PC-3 (cell line): ENCODE measurements at places on chromosomes 7 and 10. TPM values are rescaled to one million over a fixed set of nuclear protein-coding genes. Genes with fewer than 3 reads are reported as not detected.
A peak's percentile ranks its signal among the peaks of the same experiment; 100 is the strongest.

- DNase-seq = no peak
Observed at GRCh38 chr10:6164271-6165095, 38.2 kb upstream of the PFKFB3 start.

- no peak for DNase-seq
Observed at GRCh38 chr10:64039198-64039597, 518.0 kb downstream of the REEP3 start.

DNA sequence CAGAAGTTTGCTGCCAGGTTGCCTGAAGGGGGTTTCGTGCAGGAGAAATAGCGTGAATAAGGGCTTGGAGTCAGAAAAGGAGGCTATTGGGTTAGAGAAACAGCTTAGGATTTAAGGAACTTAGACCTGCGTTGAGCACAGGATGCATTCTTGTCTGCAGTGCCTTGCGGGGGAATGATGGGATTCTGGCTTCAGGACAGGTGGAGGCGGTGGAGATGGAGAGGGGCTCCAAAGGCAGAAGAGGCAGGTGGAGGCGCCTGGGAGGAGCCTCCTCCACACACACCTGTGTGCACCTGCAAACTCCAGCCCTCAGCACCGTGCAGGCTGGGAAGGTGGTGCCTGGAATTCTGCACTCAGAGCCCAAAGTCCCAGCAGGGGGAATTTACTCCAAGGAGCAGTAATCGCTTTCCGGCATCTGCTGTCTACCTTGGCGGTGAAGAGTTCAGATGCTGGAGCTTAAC lies 1.8 kb downstream of the CLIP2 start:
- no peak for DNase-seq

DNA sequence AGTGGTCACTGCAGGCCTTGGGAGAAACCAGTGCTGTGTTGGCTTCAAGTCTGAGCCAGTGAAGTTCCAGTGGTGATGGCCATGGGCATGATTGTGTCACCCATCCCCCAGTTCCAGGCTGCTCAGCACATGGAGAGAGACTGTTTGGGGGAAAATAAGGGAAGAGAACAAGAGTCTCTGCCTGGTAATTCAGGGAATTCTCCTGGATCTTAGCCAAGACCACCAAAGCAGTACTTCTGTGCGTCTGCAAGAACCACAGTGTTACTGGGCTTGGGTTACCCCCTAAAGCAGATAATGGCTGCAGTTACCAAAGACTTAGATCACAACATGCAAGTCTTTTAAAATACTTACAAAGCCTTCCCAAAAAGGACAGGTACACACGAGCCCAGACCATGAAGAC lies 225.0 kb upstream of the SEMA3C start:
- no peak for DNase-seq

- DNase-seq = no peak
Observed at GRCh38 chr7:112176241-112176640, 30.0 kb downstream of the DOCK4 start.

DNA sequence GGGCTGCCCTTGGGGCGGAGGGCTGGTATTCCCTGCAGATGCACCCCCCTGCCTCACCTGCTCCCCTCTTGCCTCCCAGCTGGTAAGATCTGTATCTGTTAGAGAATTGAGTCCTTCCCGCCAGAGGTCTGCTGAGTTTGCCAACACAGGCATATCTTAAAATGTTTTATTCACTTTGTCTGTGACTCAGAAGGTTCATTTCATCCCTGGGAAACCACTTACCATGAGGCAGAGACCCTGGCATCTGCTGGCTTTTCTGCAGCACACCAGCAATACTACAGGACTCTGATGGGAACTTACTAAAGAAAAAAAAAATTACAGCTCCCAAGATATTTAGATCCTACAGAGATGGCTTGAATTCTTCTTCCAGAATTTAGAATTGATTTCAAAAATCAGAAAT lies 131.3 kb downstream of the PLPP4 start:
- DNase-seq = no peak

LRRTM3 gene
- 0.12 and 0.15 TPM in 2 replicates for total RNA-seq

PTPRN2 gene
- total RNA-seq = 3.2 and 3.6 TPM in 2 replicates

DNA sequence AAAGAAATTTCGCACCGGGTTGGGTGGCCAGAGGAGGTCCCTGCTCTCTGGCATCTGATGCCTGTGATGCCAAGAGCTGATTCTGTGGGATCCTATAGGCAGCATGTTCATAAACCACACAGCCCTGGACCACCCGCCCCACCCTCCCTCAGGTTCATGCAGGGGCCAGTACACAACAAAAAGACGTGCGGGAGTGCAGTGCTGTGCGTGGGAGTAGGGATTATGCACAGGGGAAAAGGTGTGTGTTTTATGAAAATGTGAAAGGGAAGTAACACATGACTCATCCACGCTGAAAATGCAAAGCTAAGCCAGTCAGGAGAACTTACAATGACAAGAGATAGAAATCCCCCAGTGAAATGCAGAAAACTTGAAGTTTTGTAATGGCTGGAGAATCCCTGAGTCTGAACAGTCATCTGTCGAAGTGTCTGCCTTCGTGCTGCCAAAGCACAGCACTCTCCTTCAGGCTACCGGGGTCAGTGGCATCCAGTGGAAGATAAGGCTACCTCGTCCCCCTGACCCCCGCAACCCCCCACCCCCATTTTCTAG lies 1.1 kb downstream of the KIAA1217 start:
- DNase-seq = peak; percentile 72

DNA sequence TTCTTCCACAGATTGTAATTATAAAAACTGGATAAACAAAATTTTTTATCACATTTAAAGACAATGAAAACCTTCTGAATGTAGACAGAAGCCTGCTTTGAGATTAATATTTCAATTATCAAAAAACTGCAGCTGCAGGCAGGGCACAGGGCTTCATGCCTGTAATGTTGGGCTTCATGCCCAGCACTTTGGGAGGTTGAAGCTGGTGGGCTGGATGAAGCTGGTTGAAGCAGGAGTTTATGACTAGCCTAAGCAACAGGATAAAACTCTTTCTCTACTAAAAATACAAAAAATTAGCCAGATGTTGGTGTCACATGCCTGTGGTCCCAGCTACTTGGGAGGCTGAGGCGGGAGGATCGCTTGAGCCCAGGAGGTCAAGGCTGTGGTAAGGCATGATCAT lies 41.2 kb downstream of the PDZD8 start:
- no peak for DNase-seq

DNA sequence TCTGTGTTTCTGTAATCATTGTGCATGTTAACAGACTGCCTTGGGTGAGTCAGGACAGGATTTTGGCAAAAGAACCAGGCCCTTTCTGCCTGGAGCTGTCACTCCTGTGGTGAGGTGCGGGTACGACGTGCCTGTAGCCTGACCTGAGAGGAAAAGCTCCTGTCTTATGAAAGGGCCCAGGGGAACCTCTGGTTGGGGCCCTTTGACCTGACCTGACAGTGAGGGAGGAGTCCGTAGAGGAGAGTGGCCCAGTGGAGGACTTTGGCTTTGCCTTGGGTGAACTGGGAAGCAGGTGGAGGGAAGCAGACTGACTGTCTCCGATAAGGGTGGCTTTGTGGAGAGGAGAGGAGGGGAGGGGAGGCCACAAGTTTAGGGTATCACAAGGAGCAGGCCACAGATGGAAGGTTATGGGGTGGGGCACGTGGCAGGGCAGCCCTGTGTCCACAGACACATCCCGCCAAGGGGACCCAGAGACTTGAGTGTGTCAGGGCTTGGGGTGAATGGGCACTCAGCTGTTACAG lies 6.9 kb downstream of the PFKP start:
- peak; percentile 60 for DNase-seq

GRCh38 chr10:104040382-104040781 lies 45.3 kb downstream of the COL17A1 start:
- DNase-seq = no peak

DNA sequence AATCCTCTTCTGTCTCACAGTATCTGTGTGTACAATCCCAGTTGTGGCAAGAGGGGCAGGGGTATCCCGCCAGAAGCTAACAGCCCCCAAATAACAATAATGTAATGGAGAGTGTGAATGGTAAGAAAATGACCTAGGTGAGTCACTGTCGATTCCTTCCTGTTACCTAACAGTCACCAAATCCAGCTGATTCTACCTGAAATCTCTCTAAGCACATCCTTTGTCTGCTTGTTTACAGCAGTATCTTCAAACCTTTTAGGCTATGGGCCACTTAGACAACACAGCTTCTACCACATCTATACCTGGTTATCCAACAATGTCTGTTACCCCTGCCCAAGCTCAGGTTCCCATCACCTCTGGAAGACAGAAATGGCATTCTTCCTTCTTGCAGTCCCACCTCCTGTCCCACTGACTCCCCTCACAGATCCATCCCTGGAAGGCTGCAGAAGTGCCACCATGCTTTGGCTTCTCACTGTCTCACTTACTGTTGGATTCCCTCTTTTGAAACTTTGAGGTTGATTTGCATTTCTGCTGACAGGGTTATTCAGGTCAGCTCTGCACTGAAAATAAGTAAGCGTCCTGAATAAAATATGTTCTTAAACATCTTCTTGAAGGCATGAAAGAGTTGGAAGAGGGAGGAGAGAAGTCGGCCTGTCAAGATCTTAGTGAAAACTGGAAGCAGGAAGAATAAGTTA lies 13.1 kb downstream of the PIP4K2A start:
- DNase-seq = no peak

- DNase-seq = no peak
Observed at GRCh38 chr10:77771851-77772250, 134.2 kb upstream of the KCNMA1 start.

GRCh38 chr10:132970641-132971438 lies 28.5 kb upstream of the CFAP46 start:
- no peak for DNase-seq

DNA sequence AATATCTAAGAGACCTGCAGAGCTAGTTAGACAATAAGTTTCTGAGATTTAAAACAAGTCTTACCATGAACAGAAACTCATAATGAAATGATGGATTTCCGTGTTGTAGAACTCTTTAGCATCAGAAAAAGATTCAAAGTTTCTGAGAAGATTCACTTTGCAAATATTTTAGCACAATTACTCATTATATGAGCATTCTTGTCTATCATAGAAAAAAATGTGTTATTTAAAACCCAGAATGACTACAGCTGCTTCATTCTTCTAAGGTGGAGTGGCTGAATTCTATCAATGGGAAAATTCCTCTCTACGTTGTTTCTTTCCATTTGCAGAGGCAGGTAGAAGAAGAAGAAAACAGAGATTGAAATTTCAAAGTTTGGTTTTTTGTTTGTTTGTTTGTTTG lies 21.0 kb upstream of the RALA start:
- no peak for DNase-seq

- no peak for DNase-seq
Observed at GRCh38 chr7:111561654-111561903, 713 bp downstream of the IMMP2L start.

GBF1 gene
- total RNA-seq = 25.2 and 31.3 TPM in 2 replicates

OR2A12 gene
- total RNA-seq = not detected in 2 replicates

ABCB1 gene
- total RNA-seq = not detected in 2 replicates

GRCh38 chr7:102292813-102293798 lies 6.4 kb downstream of the SH2B2 start:
- no peak for DNase-seq

- DNase-seq = peak; percentile 20
Observed at GRCh38 chr7:133545618-133546017, 292.7 kb downstream of the EXOC4 start.

NEBL gene
- total RNA-seq = 14.7 and 18.8 TPM in 2 replicates

- DNase-seq = no peak
Observed at GRCh38 chr7:134910968-134911367, 75.3 kb upstream of the AGBL3 start.

DNA sequence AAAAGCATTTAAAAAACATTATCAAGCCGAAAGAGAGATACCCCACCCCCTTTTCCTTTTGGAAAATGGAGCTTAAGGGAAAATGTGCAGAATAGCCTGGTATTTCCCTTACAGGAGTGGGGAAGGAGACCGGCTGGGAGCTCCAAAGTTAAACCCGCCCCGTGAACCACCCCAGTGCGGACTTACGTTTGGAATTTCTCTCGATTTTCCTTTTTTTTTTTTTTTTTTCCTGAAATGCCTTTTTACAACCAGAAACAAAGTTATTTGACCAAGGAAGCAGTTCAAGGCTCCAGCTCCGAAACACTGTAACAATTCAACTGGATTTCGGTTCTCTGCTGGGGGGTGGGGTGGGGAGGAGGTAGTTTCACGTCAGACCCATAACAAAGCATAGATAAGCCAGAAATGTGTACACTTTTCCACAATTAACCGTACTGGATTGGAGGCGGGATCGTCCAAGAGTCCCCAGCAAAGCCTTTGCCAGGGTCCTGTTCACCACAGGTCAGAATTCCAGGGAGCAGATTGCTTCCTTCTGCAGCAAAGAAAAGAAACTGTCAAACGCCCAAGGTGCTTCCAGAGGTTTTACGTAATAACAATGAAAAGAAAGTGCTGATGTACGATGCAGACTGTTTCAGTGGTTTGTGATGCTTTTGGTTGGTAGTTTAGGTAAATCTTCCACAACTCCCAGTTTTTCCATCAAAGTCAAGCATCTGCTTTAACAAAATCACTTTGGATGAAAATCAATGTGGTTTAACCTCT lies 6.7 kb downstream of the SKIDA1 start:
- DNase-seq = peak; percentile 7

PHYHIPL gene
- total RNA-seq = not detected in 2 replicates

- peak; percentile 79 for DNase-seq
Observed at GRCh38 chr10:88934900-88935672, 17.5 kb downstream of the ACTA2 start.

DNA sequence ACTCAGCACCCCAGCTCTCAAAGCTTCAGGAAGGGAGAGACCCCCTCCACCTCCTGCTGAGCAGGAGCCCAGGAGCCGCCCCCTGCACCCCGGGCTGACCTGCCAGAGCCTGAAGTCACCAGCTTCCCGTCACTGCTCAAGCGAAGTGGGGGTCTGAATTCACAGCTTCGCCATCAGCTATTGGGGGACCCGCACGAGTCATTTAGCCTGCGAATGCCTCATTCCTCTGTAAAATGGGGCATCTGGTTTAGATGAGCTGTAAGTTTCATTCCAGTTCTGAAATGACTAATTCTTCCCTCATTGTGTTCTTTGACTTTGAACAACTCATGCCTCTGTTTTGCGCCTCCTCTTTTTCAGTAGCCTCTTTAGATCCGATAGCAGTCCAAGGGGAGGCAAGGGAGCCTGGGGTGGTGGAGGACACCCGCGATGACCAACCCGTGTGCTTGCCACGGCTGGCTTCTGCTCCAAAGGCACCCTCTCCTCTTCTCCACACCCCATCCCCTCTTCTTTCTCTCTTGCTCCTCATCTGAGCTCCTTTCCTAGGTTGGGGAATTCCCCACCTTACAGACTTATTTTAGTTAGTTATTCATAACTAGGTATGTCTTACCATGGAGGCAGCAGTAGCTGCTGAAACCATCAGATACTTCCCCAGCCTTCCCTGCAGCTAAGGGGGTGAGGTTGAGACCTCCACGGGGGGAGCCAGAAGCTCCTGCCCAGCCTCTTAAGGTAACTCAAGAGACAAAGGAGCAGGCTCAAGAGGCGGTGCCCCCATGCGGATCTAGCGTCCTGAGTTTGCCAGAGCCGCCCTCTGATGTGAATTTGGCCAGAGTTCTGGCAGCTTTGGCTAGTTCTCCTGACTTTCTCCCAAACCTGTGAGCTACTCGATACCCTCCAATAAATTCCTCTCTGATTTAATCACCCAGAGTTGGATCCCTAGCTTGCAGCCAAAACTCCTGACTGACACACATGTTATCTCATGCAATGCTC lies 47.7 kb downstream of the RBM17 start:
- peak; percentile 51 for DNase-seq

NUTM2E gene
- total RNA-seq = 0.58 TPM in 1 of 2 replicates, not detected in the other

ZP3 gene
- total RNA-seq = 11.9 and 21.6 TPM in 2 replicates
